ENCODE measurements at places on chromosomes 5 and 9. TPM values are rescaled to one million over a fixed set of nuclear protein-coding genes. Genes with fewer than 3 reads are reported as not detected.

DNA sequence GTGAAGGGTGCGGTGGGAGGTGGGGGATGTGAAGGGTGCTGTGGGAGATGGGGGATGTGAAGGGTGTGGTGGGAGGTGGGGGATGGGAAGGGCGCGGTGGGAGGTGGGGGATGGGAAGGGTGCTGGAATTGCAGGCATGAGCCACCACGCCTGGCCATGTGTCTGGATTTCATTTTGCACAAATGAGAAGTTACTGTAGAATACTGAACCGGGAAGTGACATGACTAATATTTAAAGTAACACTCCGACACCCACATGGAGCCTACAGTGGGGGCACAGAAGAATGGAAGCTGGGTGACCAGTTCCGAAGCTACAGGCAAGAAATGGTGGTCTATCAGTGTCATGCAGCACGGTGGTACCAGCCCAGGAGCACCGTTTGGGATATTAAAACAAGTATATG lies 69.9 kb upstream of the SPTLC1 start:
- H3K36me3 ChIP-seq: no peaks in the 10 kb centered on the region
- H3K27me3 ChIP-seq: no peaks in the 10 kb centered on the region
- H3K4me1 ChIP-seq: no peaks in the 10 kb centered on the region
- no peak overlapping the region for H3K27ac ChIP-seq
- no peak overlapping the region for H3K4me3 ChIP-seq
- DNase-seq: no peak

DNA sequence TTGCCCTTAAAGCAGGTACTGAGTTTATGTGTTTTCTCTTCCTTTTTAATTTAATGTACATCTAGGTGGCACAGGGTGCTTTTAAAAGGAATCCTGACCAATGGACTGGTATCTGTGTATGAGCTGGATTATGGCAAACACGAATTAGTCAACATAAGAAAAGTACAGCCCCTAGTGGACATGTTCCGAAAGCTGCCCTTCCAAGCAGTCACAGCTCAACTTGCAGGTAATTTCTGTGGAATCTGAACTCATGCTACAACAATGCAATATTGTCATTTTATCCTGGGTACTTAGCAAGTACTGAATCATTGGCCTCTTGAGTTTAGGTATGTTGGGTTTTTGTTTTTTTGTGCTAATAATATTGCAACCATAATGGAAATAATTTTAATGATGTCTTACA lies 14.4 kb upstream of the TMOD1 start:
- peaks cover 28% of the 10 kb centered on the region for H3K36me3 ChIP-seq
- no peak overlapping the region for H3K27ac ChIP-seq
- DNase-seq: no peak
- H3K4me1 ChIP-seq: peaks cover 18% of the 10 kb centered on the region
- no peaks in the 10 kb centered on the region for H3K27me3 ChIP-seq
- no peak overlapping the region for H3K4me3 ChIP-seq

DNA sequence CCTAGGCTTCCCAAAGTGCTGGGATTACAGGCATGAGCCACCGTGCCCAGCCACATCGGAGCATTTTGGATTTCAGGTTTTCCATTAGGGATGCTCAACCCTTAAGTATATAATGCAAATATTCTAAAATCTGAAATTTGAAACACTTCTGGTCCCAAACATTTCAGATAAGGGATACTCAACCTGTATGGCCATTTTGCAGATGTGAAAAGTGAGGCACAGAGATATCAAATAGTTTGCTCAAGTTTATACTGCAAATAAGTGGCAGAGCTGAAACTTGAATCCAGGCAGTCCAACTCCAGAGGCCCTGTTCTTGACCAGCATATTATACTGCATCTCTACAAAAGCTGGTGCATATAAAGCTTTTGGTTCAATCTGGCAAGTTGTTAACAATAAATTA lies 2.4 kb downstream of the WDR31 start:
- no peak overlapping the region for H3K4me3 ChIP-seq
- H3K27ac ChIP-seq: no peak overlapping the region
- H3K36me3 ChIP-seq: no peaks in the 10 kb centered on the region
- no peak for DNase-seq
- H3K27me3 ChIP-seq: no peaks in the 10 kb centered on the region

GABBR2 gene
- polyA plus RNA-seq: under 0.01 TPM

CDH6 gene
- not detected for polyA plus RNA-seq
